Activated T-helper 2 cell treated with anti-CD3 and anti-CD28 coated beads, Interferon-gamma antibody, Interleukin-2, Interleukin-4, amounts not matched to agents 10 μg/mL and 5 μg/mL and 100 μg/mL, durations not matched to agents 14 hours and 24 hours and 36 hours (primary cell): ENCODE measurements at places on chromosomes 16 and 17.

DNA sequence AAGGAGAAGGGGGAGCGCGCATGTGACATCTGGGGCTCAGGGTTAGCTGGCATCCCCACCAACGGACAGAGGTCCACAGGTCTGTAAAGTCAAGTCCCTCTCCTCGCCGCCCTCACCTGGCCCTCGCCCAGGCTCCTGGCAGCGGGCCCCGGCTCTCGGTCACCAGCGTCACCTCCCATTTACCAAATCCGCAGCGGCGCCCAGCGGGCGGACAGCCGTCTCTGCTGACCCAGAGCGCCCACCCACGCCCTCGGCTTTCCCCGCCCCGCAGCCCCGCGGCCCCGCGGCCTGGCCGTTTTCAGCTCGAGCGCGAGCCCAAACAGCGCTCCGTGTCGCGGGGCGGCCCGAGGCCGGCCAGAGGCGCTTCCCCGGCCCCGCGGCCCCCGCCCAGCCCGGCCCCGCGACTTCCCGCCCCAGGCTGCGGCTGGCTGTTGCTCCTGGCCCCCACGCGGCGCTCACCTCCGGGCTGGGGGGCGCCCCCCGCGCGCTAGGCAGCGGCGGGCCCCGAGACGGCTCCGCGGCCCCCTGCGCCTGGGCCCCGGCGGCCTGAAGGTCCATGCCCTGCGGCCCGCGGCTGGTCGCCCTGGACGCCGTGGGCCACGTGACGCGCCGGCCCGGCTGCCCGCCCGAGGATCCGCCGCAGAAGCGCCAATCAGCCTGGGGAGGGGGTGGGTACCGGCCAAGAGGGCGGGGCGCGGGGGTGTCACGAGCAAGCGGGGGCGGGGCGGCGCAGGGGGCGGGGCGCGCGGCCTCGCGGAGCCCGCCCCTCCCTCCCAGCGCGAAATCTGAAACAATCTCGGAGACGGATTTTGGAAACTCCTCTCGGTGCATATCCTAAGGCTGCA lies at the start of gene COPRS:
COPRS (minus strand) TSS at position 603 of the 845 bp plus-strand sequence; CDS start at position 558, 45 bp downstream.
- peak; percentile 70 for DNase-seq

- no peak for DNase-seq
Measured at GRCh38 chr17:8345951-8346665, 6.5 kb downstream of the ODF4 start.

- DNase-seq = no peak
Measured at GRCh38 chr16:56198006-56198754, 6.9 kb downstream of the GNAO1 start.

GRCh38 chr17:74196541-74197317 lies 6.7 kb upstream of the RPL38 start:
- no peak for DNase-seq
